Eye (tissue), 1 donor: ENCODE measurements at places on chromosomes 12 and 14.

- no peak for DNase-seq
Measured at GRCh38 chr14:36900846-36901245, 239.2 kb downstream of the PAX9 start.

GRCh38 chr12:24201258-24201970 lies 251.9 kb upstream of the SOX5 start:
- no peak for DNase-seq

DNA sequence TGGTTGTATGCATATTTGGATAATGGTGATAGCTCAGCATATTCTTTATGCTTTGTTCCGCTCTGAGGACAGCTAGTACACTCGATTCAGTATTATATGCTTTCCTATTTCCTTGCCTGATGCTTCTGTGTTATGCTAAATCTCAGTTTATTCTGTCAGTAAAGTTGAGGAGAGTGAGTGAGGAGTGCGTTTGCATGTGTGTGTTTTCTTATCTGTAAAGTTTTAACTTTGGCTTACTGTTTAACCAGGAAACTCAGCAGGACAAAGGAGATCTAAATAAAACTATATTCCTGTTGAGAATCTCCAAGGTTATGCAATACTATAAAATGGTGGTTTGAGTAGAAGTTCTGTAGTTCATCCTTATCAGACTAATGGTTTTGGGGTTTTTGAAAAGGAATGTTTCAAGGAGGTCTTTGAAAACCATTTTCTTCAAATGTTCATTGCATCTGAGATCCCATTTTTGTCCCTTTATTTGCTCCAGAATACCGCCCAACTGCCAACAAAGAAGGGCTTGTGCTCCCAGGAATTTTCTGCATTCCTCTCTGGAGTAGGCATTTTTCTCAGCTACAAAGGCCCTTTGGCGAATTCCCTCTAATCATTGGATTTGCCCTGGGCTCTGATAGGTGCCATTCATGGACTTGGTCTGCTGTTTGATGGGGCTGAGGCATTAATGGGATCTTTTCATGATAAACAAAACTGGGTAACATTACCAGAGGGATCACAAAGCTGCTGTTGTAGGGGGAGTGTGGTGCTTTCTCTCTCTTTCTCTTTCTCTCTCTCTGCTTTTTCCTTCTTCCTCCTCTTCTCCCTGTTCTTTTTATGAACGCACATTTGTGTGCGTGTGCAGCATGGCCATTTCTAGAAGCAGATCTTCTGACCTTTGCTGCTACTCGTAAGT lies 71.7 kb downstream of the HMGA2 start:
- peak; percentile 77 for DNase-seq

GRCh38 chr12:91819132-91819447 lies 326.6 kb downstream of the BTG1 start:
- no peak for DNase-seq

DNA sequence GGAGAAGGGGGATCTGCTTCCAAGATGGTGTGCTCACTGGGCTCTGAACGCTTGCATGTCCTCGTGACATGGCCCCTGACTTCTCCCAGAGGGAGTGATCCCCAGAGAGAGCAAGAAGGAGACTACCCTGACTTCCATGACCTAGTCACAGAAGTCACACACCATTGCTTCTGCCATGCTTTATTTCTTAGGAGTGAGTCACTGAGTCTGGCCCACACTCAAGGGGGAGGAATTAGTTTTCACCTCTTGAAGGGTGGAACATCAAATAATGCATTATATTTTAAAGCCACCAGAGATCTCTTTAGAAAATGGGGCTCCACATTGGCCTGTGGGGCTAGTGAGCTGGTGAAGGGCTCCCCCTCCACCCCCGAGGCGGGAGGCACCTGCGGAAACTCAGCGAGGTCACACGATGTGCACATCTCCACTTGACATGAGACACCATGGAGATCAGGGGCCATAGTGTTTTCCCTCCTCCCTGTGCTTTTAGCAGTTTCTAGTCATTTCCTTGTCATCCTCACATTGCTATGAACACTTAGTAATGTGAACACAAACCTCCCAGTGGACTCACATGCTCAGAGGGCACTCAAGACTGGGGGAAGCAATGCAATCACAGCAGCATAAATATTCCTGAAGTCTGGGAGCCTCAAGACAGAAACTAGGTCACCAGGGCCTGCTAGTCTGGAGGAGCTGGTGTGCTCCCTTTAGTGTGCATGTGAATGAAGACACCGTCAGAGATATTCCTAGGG lies 87.4 kb upstream of the FZD10 start:
- peak; percentile 62 for DNase-seq

- no peak for DNase-seq
Measured at GRCh38 chr14:58428118-58428683, 682 bp downstream of the KIAA0586 start.

- DNase-seq, result no peak
Measured at GRCh38 chr12:11895421-11896078, 175.2 kb upstream of the BCL2L14 start.

DNA sequence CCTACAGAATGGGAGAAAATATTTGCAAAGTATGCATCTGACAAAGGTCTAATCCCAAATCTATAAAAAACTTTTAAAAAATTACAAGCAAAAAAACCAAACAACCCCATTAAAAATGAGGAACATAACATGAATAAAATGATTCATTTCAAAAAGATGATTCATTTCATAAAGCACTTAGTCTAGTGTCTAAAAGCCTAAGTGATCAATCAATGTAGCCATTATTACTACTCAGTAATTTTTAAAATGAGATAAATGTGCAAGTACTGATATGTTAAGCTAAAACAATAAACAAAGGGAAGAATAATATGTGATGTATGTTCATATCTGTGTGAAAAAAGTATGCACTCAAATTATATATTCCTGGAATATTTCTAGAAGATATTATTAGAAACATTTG lies 119.1 kb upstream of the GARIN6 start:
- DNase-seq, result no peak

GRCh38 chr12:89352242-89352491 lies 134 bp downstream of the DUSP6 start:
- no peak for DNase-seq

GRCh38 chr12:7005311-7005710 lies 13.0 kb downstream of the LPCAT3 start:
- DNase-seq, result no peak

GRCh38 chr14:23660290-23661226 lies 24.4 kb downstream of the DHRS2 start:
- DNase-seq, result peak; percentile 54

DNA sequence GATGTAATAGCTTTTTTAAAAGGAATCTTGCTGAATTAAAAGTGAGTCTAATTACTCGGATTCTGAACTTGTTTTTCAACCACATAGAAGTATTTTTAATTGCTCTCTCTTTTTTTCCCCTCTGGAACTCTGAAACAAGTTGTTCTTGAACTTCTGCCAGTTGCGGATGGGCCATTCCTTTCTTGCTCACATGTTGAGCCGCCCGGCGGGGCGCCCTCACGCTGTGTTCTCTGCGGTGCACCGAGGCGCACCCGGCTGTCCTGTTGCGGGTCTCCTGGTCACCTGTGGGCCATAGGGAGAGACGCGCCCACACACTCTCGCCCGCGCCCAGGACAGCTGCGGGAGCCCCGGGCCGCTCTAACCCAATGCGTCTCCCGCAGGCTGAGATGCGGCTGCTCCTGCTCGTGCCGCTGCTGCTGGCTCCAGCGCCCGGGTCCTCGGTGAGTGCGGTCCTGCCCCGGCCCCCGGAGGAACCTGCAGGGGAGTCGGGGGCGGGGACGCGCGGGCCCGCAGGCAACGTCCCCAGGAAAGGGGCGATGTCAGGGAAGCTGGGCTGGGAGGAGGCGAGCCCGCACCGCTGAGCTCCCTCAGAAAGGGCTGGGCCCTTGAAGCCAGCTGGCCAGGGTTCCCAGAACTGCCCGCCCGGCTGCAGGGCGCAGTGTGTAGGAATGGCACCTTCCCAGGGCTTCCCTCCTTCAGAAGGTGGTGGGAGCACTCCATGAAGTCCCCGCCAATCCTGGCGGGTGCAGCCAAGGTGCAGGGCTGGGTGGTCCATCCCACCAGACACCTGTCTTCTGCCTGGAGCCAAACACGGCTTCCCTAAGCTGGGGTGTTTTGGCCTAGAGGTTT lies 2.3 kb downstream of the PAPLN start:
- DNase-seq, result peak; percentile 57

GRCh38 chr14:74429991-74430390 lies 4.0 kb upstream of the SYNDIG1L start:
- DNase-seq, result no peak

- DNase-seq, result no peak
Measured at GRCh38 chr14:80678436-80678835, 263.1 kb downstream of the CEP128 start.
